ENCODE measurements at places on chromosomes 3 and 15. TPM values are rescaled to one million over a fixed set of nuclear protein-coding genes. Genes with fewer than 3 reads are reported as not detected.

PLSCR2 gene
- not detected for total RNA-seq

CX3CR1 gene
- total RNA-seq: not detected

FANCD2OS gene
- total RNA-seq: not detected

UCN2 gene
- not detected for total RNA-seq

PIGBOS1 gene
- total RNA-seq: 14.0 TPM

GABRR3 gene
- total RNA-seq: not detected

MCTP2 gene
- 3.2 TPM for total RNA-seq

NUP210 gene
- 0.29 TPM for total RNA-seq

PYDC2 gene
- not detected for total RNA-seq

DNAH12 gene
- total RNA-seq: under 0.01 TPM

VILL gene
- 5.8 TPM for total RNA-seq

TMEM207 gene
- not detected for total RNA-seq

PLSCR1 gene
- 68.9 TPM for total RNA-seq

SLC6A1 gene
- total RNA-seq: not detected

DNAJC17 gene
- 22.2 TPM for total RNA-seq

GLDN gene
- not detected for total RNA-seq

CKMT1A gene
- total RNA-seq: not detected

SLC12A8 gene
- 0.86 TPM for total RNA-seq

Measured in vein endothelial cell (primary cell).